Spinal cord (tissue), 10 donors: ENCODE measurements at places on chromosomes 2 and 18. TPM values are rescaled to one million over a fixed set of nuclear protein-coding genes. Genes with fewer than 3 reads are reported as not detected.

DNA sequence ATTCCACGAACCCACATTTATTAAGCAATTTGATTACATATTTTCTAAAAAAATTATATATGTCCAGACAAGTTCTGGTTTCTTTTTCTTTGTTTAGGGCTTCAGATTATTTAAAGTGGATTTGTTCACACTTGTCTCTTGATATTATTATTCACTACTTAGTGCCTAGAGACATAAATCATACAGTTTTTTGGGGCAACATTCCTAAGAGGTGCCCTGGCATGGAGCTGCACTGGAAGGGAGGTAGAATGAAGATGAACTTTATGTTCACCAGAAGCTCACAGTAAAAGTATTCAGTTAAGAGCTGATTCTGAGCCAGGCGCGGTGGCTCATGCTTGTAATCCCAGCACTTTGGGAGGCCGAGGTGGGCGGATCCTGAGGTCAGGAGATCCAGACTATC lies 762.7 kb upstream of the TMEFF2 start:
- H3K4me1 ChIP-seq: no peaks in the 10 kb centered on the region
- H3K27ac ChIP-seq: no peak overlapping the region
- no peak overlapping the region for H3K4me3 ChIP-seq
- no peak for DNase-seq
- H3K27me3 ChIP-seq: no peaks in the 10 kb centered on the region

DNA sequence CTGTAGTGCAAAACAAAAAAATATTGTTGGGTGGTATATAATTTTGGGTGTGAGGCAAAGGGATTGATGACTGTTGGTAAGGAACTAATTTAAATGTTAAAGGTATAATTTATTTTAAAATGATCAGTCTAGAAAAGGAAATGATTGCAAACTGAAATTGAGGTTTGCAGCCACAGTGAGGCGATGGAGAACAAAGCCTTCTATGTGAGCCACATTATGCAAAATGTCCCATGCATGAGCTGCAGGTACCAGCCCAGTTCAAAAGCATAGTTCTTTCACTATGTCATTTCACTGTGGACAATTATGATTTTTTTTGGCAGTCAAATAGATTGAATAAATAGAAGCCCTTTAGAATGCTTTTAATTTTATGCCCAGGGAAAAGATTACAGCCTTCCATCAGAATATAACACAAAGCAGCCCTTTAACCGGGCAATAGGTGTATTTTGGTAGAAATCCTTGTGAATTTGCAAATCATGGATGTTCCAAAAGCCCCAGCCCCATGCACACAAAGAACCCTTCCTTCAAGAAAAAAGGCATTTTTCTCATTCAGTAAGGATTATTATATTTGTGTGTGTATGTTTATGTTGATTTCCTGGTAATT lies 1.7 kb downstream of the MAP2 start:
- peak overlapping the region; percentile 75 for H3K27ac ChIP-seq
- DNase-seq: peak; percentile 49
- no peaks in the 10 kb centered on the region for H3K27me3 ChIP-seq

- no peaks in the 10 kb centered on the region for H3K36me3 ChIP-seq
- H3K27ac ChIP-seq: no peak overlapping the region
These were observed 795.6 kb downstream of the CPS1 start for GRCh38 chr2:211351987-211352386.

CRIM1 gene
- total RNA-seq: 63.5 TPM

MERTK gene
- 16.8 TPM for total RNA-seq
